Activated CD8-positive, alpha-beta memory T cell treated with anti-CD3 and anti-CD28 coated beads for 48 hours (primary cell): ENCODE measurements at places on chromosomes 1 and 21.
A peak's percentile ranks its signal among the peaks of the same experiment; 100 is the strongest.

DNA sequence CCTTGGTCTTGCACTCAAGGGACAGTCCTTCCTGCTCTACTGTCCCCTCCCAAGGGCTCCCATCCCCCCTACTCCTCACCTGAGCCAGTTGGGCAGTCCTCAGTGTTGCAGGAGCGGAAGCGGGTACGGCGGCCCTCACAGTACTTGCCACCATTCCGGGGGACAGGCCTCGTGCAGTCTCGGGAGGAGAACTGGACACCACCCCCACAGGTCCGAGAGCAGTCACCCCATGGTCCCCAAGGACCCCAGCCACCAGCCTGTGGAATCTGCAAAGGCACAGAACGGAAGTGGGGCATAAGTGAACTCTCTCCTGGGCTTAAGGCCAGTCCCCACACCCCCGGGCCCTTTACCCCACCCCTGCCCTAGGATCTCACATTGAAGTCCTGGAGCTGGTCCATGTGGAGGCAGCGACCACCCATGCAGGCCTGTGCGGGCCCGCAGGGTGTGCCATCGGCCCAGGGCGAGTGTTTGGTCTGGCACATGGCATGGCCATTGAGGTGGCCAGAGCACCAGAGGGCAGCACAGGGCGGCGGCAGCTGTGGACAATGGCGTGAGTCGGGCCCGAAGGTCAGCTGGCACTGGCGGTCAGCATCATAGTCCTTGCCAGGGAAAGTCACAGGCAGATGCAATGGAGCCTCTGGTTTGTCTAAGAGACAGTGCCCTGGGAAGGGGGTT is 5.2 kb downstream of the ADAMTS4 start:
- no peak for DNase-seq

DNA sequence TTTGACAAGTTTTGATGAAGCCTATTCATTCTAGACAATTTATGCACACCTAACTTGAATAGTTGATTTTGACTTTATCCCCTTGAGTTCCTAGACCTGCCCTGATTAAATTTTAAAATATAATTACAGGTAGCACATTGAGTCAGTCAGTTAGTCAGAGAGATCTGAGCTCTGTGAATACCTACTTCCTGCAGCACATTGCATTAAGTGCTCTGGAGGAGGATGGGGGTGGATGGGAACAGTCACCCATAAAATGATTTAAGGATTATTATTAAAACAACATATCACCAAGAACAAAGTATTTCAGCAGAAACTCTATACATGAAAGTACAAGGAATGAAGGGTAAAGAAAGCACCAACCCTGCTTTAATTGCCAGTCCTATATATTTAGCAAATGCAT is 11.8 kb upstream of the RPF1 start:
- no peak for DNase-seq

DNA sequence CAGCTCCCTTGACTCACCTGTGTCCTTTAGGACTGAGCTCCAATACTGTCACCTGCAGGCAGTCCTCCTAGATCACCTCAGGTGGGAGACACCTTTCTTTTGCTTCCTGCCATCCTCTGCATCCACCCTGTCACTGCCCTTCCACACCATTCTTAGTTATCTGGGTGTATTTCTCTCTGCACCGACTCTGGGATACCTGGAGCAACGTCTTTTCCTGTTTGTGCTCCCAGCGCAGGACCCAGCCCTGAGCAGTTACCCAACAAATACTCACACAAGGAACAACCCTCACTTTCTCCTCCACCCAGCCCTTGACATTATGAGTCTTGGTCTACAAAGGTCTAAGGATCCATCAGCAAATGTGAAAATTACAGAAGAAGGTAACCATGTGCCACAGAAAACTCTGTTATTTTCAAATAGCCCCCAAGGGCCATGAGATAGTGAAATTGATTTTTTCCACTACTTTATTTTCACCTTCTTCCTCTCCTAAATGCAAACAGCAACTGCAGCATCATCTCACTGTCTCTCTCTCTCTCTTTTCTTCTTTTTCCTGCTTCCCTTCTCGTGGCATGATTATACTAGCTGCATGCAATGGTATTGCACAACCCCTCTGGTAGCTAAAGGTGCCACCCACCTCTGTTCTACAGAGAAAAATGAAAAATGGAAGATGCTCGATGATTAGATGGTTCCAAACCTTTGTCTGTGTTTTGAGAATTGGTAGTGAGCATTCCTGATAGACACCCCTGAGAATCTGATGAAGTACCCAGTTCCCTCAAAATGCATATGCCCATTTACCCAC is 89.0 kb downstream of the MIS18A start:
- no peak for DNase-seq

DNA sequence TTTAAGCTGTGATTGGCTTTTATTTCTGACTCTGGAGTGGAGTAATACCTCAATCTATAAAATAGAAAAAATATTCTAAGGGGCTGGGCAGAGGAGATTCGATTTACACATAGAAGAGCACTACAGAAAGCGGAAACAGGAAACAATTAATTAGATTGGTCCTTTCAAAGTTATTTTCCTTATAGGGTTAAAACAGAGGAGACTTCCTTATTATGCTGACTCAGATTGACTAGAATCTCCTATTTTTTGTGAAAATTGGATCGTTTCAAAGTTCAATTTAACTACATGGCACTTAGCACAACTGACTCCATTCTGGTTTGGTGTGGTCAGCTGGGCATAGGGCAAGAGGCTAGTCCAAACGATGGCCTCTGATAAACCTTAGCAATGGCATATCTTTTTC is 48.3 kb upstream of the NCAM2 start:
- no peak for DNase-seq

- no peak for DNase-seq
Measured at GRCh38 chr1:85290826-85291225, 14.4 kb upstream of the BCL10 start.

DNA sequence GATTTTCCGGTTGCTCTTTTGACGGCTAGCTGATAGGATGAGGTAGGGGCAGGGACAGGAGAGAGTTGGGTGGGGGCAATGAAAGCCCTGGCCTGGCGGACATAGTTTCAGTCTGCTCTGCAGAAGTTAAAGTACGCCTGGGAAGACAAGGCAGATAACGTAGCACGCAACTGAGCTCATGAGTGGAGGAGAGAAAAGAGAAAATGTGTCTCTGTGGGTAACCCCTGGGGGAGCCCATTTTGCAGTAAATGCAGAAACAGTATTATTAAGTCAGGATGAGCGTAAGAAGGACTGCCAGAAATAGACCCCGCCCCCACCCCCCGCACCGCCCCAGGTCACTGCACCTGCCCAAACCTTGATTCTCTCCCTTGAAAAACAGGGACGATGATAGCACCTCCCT is 51.7 kb upstream of the TARBP1 start:
- DNase-seq = no peak

GRCh38 chr1:33181921-33182341 is at the start of gene TRIM62:
TSS of gene TRIM62 (minus strand) at chr1:33182043. CDS start at chr1:33181432, 611 bp downstream.
- peak; percentile 56 for DNase-seq

DNA sequence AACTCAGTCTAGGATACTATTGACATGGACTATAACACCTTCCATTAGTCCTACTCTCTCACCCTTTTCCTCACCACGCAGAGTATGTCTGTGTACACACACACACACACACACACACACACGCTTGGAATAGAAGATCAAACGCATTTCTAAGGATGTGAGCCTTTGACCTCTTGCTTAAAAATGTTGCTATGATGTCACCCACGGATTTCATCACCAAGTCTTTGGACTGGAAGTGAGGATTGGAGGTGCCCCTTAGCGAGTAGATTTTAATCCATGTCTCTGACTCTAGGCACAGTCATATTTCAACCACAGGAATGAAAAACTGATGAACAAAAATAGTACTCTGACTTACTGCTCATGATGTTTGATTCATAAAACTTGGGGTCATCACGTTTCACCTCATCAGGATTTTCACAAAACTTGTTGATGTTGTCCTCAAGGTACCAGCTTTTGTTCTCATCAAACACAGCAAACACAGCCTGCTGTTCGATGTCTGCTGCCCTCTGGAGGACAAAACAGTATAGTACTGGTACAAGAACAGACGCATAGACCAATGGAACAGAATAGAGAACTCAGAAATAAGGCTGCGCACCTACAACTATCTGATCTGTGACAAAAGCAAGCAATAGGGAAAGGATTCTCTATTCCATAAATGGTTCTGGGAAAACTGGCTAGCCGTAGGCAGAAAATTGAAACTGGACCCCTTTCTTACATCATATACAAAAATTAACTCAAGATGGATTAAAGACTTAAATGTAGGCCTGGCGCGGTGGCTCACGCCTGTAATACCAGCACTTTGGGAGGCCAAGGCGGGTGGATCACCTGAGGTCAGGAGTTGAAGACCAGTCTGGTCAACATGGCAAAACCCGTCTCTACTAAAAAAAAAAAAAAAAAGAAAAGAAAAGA is 39.9 kb downstream of the F5 start:
- no peak for DNase-seq

DNA sequence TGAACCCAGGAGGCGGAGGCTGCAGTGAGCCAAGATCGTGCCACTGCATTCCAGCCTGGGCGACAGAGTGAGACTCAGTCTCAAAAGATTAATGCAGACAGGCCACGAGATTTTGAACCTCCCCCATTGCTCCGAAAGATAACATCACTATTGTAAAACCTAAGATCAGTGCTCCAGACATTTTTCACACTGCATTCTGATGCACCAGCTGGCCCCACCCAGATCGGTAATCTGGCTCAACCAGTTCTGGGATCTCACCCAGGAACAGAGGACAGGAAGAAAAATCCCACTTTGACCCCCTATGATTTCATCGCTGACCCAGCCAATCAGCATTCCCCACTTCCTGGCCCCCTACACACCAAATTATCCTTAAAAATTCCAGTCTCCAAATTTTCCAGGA is 10.7 kb upstream of the CSRP1 start:
- DNase-seq = no peak

DNA sequence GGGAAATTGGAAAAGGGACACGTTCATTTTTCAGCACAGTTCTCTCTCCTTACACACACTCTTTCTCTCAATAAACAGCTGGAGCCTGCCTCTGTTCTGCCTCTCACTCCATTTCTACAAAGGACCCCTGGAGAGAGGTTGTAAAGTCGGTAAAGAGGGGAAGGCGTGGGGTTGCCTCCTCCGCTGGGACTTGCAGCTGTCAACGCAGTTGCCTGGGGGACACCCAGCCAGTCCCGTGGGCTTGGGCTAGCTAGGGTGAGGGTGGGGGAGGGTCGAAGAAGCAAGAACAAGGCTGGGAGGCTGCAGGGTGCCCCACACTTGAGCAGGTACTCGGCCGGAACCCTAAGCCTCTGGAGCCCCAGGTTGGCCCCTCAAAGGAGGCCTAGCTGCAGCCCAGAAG is 27.6 kb downstream of the C1orf216 start:
- DNase-seq = no peak

DNA sequence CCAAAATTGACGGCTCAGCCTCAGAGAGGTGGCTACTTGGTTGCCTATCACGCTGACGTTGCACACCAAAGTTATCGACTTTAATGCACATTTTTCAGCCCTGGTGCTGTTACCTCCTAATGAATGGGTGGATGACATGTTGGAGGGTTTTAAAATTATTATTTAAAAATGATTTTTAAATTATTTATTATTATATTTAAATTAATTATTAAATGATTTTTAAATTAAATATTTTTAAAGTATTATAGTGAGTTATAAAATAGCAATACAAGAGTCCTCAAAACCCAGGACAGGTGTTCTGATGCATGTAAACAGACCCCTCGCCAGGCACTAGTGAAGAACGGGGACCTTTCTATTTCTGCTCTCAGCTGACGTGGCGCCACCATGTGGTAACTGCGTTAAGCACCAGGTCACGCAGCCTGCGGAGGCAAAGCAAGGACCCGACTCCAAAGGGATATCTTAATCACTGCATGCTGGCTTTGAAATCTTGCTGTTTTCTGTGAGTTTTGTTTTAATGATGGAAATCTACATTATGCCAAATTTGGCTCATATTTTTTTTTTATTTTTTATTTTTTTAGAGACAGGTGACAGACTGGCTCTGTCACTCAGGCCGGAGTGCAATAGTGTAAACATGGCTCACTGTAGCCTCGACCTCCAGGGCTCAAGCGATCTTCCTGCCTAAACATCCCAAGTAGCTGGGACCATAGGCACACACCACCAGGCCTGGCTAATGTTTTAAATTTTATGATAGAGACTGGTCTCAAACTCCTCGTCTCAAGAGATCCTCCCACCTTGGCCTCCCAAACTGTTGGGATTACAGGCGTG is 22.6 kb downstream of the CASP9 start:
- DNase-seq = peak; percentile 37

- no peak for DNase-seq
Measured at GRCh38 chr1:86515597-86515996, 31.3 kb upstream of the CLCA4 start.

DNA sequence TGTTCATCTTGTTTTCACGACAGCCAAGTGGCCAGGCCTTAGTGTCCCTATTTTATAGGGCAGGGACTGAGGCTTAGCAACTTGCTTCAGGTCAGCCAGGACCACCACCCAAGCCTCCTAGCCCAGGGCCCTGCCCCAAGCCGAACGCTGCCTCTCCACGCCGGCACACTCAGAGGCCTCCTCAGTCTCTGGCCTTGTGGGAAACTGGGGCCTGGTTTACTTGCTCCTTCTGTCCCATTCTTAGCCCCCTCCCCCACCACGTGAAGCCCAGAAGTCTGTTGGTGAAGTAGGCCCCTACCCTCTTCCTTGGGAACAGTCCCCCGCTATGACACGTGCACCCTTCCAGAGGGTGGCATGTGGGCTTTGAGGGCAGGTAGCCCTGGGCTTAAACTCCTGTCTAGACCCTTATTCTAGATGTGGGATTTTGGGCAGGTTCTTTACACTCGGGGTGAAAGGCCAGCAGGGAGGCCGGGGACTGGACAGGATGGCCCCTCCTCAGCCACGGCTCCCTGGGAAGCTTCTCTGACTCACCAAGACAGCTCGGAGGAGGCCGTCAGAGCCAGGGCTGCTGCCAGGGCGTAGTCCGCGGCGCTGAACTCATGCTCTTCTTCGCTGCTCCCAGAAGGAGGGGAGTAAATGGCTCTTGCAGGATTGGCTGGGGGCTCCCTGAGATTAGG is 4.3 kb downstream of the MYOM3 start:
- DNase-seq = no peak

GRCh38 chr1:54497338-54497737 is 50.7 kb upstream of the ACOT11 start:
- DNase-seq = no peak

DNA sequence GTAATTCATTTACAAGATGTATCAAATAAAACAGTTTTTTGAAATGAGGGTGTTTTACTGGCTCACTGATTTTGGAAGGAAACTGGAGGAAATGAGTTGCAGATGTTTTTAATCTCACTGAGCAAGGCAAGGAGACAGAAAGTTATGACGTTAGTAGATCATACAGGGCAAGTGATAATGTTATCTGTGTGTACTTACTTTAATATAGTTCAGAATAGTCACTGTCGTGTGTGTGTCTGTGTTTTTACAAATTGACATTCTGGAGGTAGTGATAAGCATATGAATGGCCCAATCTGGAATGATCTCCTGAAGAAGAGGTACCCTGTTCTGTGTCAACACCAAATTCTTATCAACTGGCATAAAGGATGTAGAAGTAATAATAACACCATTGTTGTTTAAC is 1.9 kb upstream of the GBP4 start:
- no peak for DNase-seq
